Left forelimb (tissue), 1 donor: ENCODE measurements at places on chromosomes 7 and 10.
A peak's percentile ranks its signal among the peaks of the same experiment; 100 is the strongest.

- DNase-seq = no peak
These were observed 328.1 kb downstream of the HGF start for GRCh38 chr7:81441750-81442149.

DNA sequence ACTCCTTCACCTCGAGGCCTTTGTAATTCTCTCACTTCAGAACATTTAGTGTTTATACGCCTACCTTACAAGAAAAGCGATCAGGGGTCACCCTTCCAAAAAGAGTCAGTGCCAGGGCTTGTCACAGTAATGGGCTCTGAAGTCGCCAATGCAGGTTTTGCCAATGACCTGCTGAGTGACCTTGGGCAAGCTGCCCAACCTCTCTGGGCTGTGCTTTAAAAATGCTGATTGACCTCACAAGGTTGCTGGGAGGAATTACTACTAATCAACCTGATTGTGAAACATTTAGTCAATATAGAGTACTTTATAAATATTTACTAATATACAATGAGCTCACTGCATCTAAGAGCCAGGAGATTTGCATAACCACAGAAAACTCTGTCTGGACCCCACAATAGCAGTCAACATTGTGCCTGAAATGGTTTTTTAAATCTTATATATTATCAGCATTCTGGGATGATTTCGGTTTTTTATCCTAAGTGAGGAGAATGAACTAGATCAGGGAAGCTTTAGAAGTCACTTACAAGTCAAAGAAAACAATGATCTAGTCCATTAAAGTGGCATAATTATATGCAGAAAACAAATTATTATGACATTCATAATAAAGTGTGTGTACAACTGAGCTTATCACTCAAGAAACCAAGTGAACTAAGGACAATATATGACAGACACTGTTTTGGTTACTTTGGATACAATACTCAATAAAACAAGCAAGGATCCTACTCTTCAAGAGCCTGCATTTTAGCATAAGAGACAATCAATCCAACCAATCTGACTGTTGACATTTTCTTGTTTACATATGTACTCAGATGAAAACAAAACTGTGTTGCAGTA lies 290.5 kb downstream of the SORCS1 start:
- no peak for DNase-seq

DNA sequence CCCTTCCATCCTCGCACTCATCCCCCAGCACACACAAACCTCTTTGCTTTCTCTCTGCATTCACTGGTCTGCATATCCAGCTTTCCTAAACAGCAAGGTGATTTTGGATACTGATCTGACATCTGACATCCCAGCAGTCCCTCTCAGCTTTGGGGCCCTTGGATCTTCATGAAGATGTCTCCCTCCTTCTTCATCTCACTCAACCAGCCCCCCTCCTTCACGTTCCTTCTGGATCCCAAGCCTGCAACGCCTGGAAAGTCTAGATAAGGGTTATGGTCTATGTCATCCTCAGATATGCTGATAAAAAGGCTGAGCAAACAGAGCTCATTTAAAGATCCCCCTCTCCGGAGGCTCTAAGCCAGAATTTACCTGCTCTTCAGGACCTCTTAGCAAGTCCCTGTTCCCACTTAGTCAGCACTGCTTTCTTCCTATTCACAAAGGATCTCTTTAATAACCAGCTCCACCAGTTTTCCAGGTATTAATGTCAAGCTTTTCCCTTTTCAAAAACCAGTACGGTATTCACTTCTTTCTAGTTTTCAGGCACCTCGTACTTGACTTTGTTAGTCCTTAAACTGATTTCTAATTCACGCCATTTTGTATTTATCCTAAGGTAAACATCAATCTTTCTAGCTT lies 38.9 kb downstream of the CREB3L2 start:
- no peak for DNase-seq

- DNase-seq = peak; percentile 51
These were observed 28.2 kb downstream of the GNA12 start for GRCh38 chr7:2815875-2816245.

DNA sequence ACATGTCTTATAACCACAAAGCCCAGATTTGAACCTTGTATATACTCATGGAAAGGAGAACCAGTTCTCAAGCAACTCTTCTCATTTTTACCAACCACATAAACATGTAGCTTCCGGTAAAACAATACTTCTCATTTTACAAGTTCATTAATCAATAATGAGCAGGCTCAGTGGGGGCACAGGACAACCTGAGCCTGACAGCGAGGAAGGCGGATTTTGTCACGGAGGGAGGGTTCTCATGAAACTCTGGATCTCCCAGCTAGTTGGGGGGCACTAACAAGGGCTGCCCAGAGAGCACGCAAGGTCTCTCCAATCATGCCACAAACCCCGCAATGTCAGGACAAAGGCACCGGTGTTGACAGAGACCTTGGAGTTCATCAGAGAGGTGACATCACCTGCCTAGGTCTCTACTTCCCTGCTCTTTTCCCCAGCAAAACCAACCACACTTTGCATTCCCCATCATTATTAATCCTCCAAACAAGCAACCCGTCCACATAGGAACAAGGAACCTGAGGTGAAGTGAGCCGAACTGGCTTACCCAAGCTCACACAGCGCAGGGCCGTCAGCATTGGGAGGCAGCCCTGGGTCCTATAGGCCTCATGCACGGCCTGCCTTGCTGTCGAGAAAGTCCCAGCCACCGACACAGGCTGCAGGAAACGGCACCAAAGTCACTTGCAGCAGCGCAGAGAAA lies 192.1 kb upstream of the KLF14 start:
- DNase-seq = no peak

DNA sequence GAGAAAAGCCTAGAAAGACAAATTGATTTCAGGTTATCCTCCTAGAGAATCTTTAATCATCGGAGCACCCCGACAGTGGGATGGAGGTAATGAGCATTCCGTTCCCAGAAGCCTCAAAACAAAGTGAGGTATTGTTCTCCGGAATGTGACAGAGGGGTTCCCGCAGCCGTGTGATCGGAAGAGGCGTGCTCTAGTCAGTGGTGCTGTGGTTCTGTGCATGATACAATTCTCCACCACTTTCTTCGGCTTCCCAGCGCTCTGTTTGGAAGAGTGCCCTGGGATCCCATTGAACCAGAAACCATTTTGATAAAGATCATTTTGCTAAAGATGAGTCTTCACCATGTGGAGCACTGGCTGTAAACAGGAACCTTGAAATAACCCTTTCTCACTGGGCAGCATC lies 434.6 kb downstream of the PAXIP1 start:
- DNase-seq = no peak

- no peak for DNase-seq
These were observed 5.9 kb upstream of the ADAP1 start for GRCh38 chr7:960269-960871.

- DNase-seq = no peak
These were observed at the start of gene GBX1 for GRCh38 chr7:151167197-151167961. TSS of gene GBX1 (minus strand) at chr7:151167694. CDS start at chr7:151167548, 146 bp downstream.

DNA sequence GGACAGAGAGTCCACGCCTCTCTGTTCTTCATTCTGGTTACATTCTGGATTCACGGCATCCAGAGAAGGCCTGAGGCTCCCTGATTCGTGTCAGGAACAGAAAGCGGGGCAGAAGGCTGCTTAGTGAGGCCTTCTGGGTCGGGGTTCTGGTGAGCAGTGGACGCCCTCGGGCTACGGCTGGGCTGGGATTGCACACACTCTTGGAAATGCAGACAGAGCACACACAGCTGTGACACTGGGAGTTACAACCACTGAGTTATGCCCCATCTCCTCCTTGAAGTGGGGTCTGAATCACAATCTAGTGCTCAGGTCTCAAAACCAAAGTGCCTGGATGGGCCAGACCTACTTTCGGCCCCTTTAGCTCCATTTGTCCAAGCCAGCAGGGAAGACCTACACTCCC lies 156.9 kb upstream of the GDF10 start:
- peak; percentile 40 for DNase-seq

- DNase-seq = no peak
These were observed 478.5 kb downstream of the KIF20B start for GRCh38 chr10:90179696-90180407.

DNA sequence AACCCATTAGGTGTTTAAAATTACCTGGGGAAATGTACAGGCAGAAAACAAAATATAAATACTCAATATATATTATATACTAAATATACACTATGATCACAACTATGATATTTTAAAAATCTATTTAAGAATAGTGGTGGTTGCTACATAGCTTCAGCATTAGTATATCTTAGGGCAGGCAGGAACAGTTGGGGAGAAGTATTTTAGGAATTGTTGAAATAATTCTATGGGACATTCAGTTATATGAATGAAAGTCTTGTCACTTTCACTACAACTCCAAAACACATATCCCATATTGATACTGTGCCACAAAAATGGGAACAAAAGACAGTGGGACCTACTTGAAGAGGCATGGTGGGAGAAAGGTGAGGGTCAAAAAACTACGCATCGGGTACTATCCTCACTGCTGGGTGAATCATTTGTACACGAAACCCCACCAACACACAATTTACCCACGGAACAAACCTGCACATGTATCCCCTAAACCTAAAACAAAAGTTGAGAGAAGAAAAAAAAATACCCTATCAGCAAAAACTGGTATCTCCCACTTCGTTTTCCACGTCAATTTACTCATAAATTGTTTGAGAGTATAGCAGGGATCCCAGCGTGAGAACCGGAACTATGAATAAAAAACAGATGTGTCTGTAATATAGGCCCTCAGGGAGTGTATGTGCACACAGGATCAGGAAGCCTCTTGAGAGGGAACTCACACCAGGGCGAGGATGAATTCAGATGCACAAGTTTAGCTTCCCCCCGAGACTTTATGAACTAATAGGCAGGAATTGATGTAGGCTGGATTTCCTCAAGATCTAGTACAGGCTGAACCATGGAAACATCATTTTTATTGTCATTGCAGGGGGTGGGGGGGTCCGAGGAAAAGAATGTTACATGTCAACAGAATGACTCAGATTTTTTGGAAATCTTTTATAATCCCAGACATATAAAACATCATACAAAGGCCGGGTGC lies 16.2 kb downstream of the SLC16A12 start:
- no peak for DNase-seq

GRCh38 chr7:8236780-8237407 lies 25.1 kb downstream of the ICA1 start:
- no peak for DNase-seq

GRCh38 chr10:98430427-98430826 lies 15.4 kb upstream of the PYROXD2 start:
- no peak for DNase-seq

DNA sequence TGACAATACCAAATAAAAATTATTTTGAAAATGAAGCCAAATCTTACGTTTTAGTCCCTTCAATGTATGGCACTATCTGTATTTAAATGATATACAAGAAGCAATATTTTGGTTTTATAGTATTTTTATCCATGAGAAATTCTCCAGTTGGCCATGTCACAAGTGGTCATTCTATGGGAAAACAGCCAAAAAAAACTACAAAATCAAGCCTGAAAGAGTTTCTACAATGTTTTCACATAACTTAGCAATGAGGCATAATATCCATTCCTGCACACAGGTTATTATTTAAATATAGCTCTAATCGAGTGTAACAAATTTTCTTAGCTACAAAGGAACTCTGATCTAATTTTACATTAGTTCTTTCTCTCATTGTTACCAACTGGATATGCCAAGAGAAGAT lies 5.4 kb downstream of the RAB11FIP2 start:
- no peak for DNase-seq

- DNase-seq = no peak
These were observed 142.2 kb downstream of the DOCK4 start for GRCh38 chr7:112063974-112064373.

GRCh38 chr10:80260295-80261243 lies 28.9 kb downstream of the MAT1A start:
- no peak for DNase-seq

DNA sequence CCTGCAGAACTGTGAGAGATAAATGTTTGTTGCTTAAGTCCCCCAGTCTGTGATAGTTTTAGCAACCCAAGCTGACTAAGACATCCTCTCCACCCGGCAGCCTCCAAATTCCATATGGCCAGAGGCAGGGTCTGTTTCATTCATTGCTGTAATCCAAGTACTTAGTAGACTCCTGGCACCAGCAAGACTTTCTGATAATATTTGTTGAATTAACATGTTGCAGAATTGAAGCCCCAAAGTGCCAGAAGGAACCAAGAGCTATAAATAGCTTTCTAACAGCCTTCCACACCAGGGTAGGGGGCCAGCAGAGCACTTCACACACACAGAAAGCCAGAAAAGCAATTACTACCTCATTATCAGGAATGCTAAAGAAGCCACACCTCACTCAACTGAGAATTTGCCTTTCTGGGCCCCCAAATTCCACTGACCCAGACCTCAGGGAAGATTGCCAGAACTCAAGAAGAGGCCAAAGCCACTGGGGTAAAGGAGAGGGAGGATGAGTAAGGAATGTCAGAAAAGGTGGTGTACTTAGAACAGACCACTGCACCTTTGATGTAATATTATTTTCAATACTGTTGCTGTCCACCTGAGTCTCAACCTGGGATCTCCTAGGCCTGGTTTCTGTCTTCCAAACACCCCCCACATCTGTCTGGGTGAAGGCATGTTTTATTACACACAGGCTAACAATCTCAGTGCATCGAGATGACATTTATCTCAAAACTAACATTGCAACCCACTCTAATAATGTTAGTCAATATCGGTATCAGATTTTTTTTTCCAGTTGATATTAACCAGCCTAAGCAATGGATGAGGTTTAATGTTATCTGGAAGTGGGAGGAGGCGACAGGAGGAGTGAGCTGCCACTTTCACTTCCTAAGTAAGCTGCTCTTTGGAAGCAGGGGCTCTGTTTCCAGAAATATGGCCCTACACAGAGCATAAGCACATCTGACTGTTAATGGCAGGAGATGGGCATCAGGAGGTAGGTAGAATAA lies 5.5 kb downstream of the NOD1 start:
- no peak for DNase-seq

DNA sequence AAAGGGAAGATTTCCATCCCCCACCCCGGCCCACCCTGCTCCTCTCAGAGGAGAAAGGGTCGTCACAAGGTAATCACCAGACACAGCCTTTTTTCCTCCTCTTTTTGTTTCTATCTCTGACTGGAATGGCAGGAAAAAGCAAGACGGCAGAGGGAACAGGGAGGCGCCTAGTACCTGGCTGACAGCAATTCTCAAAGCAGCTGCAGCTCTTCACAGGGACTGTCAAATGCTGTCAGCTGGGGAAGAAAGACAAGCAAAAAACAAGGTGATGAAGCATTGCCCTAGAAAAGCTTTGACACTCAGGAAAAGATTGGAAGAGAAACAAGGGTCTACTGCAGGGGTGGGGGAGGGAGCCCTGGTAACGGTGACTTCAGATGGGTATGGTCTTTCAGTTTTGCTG lies 52.7 kb downstream of the GNA12 start:
- DNase-seq = peak; percentile 40
